ENCODE measurements at places on chromosomes 12 and 14.

DNA sequence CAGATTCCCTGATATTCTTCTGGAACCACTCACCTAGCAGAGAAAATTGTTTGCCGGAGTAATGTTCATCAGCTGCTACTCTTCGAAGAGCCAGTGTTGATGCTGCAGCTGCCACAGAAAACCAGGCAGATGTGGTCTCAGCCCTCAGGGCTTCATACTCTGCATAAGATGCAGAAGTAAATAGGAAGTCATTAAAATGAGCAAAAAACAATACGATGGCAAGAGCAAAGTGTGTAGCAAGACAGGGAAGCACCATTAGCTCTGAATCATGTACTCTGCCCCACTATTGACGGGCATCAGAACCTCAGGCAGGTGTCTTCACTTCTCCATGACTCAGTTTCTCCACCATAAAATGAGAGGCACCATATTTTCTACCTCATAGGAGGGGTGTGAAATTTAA is 991.6 kb upstream of the TMEM132C start:
- DNase-seq, result no peak

DNA sequence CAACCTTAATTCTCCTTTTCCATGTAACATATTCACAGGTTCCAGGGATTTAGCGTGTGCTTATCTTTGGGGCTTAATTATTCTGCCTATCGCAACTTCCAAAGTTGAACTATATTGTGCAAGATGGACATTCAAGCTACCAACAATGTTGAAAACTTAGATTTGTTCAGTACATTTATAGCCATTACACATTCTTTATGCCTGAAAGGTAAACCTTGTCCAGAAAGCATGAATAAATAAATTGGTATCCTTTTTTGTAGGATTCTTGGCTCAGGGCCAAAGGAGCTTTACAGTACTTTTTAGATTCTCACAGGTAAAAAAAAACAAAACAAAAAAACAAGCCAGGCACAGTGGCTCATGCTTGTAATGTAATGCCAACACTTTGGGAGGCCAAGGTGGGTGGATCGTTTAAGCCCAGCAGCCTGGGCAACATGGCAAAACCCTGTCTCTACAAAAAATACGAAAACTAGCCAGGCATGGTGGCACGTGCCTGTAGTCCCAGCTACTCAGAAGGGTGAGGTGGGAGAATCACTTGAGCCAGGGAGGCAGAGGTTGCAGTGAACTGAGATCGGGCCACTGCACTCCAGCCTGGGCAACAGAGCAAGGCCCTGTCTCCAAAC is 3.3 kb downstream of the C12orf56 start:
- no peak for DNase-seq

DNA sequence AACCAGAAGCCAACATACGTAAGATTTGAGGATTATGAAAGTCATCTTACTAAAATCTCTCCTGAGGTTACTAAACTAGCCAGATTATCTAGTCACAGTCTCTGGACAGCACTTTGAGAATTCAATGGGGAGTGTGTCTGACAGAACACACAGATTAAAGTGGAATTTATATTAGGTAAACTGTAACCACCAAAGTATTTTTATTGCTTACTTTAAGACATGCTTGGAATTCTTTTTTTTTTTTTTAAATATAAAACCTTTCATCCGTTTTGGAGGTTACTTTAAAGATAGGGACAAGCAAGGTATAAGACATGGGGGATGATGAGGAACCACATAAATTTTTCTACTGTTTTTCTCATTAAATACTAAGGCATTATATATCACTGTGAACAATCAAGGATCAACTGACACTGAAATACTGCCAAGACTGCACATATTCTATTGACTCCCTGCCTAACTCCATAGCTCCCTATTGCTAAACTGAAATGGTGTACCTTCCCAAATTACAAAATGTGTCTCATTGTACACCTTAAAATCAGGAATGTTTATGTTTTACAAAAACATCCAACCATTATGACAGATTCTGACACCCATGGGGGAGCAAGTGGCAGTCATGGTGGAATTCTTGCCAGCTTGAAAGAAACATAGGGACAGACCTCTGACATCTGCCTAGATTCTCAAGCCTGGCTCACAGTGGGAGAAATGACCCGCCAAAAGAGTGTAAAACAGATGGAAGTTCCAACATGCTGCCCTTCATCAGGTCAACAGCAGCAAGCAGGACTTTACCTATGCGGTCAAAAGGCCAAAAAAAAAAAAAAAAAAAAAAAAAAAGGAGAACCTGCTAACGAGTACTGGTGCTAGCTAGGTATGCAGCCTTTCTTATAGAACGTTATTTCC is 239.3 kb downstream of the MED13L start:
- DNase-seq, result no peak

DNA sequence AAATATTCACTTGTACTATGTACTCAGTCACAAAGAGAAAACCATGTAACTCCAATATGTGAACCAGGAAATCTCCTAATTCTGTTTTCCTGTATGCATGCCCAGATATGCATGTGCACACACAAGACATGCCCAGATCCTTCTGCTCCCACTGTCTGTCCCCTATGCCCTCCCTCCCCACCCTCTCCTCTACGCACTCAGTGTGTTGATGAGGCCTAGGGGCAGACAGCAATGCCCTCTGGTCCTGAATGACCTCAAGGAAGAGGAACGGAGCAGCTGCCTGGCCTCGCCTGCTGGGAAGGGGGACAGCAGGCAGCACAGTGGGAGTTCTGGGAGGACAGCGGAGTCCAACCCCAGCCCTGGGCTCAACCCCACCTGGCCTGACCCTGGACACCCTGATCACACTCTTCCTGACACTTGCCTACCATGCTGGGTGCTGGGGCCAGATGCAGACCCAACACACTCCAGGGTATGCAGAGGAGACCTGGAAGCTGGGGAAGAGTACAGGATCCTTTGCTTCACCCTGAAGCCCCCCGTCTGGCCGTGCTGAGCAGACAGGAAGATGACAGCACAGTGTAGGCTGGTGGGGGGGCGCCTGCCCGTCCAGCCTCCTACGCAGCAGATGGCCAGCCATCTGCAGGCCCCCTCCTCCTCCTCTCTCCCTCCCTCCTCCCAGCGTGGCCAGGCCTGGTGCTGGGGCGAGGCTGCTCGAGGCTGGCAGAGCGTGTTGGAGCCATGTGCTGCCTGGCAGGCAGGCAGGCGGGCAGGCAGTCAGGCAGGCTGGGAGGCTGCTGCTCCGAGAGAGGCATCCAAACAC is 106.6 kb upstream of the NCOR2 start:
- DNase-seq, result no peak

DNA sequence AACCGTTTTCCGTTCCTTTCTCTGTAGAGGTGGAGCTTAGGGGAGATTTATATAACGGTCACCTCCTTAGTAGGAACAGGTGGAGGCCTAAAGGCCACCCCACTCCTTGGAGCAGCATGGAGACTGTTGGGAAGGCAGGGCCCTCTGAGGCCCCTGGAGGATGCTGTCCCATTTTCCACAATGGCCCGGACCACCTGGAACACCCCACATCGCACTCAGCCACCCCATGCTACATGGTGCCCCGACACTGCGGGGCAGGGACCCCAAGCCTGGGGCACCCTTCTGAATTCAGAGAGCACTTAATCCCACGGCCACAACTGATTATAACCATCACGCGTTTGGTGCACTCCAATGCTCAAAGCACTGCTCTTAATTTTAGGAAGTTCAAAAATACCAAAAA is 41.4 kb downstream of the C14orf132 start:
- no peak for DNase-seq

DNA sequence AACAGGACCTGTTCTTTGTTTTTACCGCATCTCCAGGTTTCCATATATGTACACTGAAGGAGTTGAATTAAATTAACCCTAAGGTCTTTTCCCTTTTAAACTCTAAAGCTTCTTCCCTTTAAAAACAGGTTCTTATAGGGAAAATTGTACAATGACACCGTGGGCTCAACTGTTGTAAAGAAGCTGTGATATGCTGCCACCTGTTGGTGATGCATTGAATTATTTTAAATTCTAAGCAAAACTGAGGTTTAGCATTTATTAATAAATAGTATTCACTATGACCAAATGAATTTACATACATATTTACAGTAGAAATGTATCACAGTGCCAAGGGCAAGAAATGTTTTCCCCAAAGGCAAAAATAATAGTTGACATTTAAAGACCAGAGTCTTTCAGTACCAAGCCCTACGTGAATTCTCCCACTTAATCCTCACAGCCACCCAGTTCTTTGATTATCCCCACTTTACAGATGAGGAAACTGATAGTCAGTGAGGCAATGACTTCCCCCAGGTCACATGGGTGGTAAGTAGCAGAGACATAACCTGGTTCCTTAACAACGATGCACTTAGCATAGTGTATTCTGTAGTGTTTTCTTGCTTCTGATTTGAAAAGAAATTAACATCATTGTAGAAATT is 35.7 kb upstream of the TMEM263 start:
- peak; percentile 35 for DNase-seq

GRCh38 chr12:72448805-72449204 is 176.6 kb downstream of the TRHDE start:
- no peak for DNase-seq

DNA sequence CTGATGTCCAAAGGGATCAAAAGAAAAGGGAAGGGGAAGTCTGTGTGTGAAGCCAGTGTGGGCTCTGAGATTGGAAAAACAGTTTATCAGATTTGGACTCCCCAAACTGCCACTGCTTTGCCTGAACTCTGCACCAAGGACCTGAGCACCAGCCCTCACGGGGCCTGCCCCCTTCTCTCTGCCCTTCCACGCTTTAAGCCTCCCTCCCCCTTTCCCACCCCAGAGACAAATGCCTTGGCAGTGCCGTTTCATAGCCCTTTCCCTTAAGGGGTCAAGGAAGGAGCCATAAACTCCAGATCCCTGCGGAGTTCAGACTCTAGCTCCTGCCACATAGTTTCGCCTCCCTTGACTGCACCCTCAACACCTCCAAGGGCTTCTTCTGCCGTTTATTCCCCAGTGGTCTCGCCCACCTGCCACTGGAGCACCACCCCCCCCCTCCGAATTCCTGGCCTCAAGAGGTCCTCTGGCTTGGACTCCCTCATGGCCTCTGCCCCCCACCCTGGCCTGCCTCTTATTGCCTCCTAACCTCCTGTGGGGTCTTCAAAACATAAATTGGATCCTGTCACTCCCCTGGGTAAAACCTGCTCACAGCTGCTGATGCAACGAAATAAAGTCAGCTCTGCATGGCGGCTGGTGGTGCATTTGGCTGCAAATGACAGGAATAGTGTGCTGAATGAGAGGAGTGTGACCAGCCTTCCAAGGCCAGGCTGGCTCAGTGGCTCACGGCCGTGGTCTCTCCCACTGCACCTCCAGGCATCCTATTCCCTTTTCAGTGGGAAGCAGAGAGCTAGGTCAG is 18.8 kb downstream of the SLC25A29 start:
- DNase-seq, result no peak

DNA sequence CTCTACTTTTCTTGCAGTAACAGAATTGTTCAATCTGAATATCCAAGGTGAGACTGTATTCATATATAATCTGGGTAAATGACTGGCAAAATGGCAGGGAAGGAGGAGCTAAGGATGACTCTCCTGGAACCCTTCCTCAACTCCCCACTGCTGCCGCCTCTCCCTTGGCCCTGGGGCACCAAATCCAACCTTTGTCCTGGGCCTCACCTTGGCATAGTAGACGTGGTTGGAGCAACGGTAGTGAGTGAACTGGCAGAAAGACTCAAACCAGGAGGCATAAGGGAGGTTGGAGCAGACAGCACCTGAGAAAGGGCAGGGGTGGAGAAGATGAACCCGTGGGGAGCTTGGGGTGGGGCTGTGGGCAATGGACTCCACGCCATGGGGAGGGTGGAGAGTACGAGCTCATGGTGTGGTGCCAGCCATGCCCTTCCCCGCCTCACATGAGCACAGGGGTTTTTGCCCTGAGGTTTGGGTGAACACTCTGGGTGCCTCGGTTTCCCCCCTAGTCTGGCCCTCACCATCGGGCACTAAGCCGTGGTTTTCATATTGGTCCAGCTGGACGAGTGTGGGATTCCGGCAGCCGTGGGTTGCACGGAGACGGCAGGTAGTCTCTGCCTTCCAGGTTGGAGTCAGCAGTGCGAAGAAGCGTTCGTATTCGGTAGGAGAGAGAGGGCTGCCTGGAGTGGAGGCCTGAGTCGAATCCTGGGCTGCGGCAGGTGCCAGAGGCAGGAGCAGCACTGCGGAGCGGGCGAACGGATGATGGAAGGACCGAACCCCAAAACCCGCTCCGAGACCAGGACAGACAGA is 753 bp downstream of the ACRBP start:
- DNase-seq, result no peak

DNA sequence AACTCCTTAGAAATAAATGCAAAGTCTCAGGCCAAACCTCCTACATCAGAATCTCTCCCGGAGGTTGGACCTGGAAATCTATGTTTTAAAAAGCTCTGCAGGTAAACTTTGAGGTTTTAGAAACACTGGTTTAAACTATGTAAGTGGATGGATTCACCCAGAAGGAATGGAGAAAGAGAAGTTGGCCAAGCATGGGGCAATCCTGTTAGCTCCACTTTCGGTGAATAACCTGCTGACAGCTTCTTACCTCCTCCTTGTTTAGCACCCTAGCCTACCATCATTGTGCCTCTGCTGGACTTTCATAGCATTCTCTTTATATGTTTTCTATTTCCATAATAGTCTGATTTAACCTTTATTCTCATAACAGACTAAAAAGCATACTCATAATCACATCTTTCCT is 3.0 kb upstream of the ARHGDIB start:
- no peak for DNase-seq
